ENCODE measurements at places on chromosomes 5 and 9.

DNA sequence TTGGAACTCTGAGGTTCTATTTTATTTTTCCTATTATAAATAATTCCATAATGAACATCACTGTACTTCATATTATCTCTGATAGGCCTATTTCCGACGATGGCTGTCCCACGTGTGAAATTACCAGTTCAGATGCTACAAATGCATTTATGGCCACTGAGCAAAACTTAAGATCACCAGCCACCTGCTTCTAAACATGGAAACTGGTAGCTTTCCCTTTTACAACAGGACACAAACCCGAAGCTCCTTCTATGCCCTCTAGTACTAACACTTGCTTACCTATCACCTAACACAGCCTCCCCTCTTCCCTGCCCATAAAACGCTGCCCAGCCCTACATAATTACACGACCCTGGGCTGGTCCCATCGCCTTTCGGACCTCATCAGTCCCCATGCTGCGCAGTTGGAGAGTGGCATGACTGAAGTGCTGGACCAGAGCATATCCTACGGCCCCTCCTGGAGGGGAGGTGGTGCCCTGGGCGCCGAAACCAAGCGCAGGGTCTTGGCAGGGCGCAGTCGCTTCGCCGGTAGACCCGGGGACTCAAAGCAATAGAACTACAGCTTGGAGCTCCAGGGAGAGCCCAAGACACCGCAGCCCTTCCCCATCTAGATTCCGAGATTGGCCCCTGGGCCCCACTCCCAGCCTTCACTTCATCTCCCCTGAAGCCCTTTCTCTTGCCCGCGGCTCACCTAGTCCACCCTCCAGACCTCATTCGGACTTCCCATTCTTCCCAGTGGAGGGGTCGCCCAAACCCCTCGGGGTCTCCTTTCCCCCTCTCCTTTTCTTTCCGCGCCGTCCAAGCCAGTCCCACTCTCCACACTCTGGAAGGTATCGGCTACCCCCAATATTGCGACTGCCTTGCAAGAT is 1.0 kb upstream of the SAP30L start:
- DNase-seq = peak; percentile 9

DNA sequence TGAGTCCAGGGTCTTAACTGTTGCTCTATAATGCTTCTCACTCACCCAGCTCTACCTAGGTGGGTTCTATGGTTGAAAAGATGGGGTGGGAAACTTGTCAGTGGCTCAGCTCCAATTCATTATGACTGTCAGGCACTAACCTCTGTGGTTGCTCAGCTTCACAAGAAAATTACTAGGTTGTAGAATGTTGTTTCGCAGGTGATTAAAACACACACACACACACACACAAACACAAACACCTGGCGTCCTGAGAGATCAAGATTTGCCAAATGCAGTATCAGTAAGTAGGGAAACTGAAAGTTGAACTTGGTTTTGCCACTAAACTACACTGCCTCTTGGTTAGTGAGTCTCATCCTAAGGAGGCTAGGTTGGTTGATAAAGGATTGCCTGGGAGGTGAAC is 2.8 kb downstream of the MCCC2 start:
- DNase-seq = no peak

DNA sequence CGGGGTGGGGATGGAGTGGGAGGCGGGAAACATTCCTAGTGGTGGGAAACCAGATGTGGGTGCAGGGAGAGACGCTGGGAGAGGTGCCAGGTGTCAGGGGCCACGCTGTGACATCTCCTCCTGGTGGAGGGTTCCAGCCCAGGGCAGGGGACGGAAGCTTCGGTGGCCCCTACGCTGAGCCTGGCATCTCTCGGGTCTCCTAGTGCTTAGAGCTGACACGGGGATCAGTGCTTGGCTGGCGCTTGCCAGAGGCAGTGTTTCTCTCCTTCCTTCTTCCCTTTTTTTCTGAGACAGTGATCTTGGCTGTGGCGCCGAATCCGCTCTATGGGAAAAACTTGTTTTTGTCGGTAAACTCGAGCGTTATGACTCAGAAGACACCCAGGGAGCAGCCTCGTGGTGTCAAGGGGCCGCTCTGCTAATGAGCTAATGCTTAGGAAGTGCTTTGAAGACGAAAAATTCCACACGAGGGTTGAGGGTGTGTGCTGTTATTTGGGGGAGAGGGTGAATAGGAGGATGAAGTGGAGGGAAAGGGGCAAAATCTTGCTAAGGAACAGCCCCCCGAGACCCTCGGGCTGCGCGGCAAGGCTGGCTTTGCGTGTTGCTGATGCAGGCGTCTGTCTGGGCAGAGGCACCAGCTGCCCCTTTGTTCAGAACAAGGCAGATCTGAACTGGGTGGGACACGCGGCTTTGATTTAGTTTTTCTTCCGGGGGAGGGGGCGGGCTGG is 20.4 kb upstream of the IER5L start:
- no peak for DNase-seq

DNA sequence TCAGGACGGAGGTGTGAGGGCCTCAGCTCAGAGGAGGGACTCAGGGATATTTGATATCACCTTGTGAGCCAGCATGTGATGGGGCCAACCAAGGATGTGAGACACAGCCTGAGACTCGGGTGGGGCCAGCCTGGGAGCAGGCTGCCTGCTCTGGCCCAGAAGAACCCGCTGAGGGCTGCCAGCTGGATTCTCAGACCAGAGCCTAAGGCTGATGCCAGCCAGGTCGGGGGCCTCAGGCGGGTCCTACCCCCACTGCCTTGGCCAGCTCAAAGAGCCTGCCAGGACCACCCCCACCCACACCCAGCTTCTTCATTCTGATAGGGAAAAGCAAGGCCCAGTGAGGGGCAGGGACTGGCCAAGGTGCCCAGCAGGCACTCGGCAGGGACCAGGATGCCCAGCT is 20.3 kb upstream of the DUSP1 start:
- DNase-seq = no peak

DNA sequence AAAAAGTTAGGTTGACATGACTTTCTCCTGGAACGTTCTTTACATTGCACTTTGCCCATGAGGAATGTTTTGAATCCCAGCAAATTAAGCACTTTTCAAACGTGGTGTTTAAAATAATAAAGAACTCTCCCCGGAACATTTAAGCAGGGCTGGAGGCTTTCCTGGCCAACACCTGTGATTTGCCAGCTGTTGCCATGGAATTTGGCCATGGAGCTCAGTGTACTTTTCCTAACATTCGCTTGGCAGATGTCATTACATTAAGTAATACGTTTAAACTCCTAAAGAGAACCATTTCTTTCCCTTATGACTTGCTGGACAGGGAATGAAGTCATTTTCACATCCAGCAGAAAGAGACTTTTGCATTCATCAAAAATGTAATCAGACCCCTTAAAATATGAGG is 146.1 kb downstream of the GAS1 start:
- DNase-seq = no peak

DNA sequence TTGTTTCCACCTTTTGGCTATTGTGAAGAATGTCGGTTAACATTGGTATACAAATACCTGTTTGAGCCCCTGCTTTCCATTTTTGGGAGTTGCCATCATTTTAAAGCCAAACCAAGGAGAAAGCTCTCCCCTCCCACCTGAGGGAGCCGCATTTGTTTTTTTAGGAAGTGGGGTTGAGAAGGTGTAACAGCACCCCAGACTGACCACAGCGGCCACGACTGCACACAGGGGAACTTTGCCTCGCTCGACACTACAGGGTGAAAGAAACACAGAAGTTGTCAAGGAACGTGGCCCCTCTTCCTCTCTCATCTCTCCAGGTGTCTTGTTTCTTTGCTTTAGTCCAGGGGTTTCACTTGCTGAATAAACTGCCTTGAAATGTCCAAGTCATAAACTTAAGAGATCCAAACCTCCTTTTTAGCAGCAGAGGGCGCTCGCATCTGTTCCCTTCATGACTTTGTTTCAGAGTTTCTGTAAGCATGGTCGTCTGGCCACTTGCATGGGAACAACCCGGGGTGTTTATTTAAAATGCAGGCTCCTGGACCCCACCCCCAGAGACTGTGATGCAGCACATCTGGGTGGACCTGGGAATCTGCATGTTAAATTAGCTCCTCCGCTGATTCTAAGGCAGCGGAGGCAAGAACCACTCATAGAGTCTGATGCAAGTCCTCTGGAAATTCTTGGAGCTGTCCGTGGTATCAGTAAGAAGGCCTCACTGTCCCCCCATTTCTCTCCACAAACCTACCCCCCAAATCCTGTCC is 2.1 kb upstream of the TTLL11 start:
- peak; percentile 38 for DNase-seq

- no peak for DNase-seq
Observed at GRCh38 chr9:26033336-26033735, 355.1 kb upstream of the TUSC1 start.

GRCh38 chr5:5078009-5078897 is 61.9 kb upstream of the ADAMTS16 start:
- DNase-seq = no peak

- DNase-seq = no peak
Observed at GRCh38 chr5:157511651-157512644, 51.9 kb downstream of the NIPAL4 start.

DNA sequence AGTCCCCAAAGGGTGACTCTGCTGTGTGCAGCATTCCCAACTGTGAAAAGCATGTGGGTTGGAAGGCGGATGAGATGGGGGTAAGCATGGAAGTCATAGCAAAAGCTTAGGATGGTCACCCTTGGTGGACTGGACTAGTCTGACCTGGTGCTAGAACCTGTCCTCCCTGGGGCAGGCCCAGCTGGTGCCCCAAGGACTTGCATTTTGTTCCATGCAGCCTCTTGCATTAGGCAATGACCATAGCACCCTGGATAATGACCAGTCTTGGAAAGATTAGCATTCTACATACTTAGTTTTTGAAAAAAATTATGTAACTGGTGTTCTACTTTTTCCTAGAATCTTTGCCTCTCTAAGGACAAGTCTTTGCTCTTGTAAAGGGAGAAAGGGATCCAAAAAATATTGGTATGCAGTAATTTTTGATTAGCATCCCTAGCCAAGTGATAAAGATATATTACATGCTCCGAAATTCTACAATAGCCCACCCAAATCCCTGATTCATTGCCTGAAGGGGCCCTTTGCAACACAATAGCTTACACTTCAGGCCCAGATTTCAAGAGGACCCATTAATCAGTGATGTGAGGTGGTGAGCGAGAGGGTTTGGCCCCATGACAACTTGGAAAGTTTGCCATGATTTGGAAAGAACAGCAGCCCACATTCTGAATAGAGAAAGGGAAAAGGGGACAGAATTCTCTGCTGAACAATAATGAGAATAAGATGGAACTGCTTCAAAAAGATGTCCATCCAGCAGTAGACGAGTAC is 93.3 kb upstream of the CD180 start:
- no peak for DNase-seq

DNA sequence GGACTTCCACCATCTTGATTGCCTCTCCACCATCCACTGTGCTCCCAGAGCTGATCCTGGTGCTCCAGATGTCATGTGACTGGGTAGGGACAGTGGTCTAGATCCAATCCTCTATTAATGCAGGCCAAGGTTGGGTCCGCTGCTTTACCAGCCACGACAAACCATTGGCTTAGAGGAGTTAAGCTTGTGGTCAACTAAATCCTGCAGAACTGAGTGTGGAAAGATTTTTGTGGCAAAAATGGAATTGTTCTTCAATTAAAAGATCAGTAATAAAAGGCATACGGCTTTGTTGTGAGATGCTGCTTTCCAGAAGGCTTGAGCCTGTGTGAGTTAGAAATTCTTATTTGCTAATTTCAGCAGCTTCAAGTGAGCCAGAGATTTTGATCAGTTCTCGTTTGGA is 30.7 kb downstream of the SLC1A3 start:
- DNase-seq = no peak

DNA sequence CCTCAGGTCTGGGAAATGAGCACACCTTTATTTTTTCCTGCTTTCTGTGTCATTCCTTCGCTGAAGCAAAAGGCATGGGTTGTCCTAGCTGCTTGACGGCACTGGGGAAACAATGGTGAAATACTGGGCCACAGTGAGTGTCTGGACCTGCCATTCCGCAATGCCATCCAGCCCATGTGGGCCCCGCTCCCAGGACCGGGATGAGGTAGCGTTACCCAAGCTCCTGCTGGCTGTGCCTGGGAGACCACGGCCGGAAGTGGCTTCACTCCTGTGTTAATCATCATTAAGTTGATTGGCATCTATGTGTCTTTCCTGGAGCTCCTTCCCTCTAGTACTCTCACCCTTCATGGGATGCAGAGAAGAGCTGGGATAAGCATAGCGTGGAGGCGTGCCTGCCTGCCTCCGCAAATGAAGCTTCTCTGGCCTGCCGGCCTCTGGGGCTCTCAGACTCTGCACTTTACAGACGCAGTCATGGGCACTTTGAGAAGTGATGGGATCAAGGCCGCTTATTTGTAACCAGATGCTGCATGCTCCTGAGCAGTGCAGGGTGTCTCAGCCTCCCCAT is 16.5 kb upstream of the SMIM32 start:
- no peak for DNase-seq

GRCh38 chr9:126722922-126723806 is 81.7 kb upstream of the ZBTB43 start:
- peak; percentile 78 for DNase-seq

DNA sequence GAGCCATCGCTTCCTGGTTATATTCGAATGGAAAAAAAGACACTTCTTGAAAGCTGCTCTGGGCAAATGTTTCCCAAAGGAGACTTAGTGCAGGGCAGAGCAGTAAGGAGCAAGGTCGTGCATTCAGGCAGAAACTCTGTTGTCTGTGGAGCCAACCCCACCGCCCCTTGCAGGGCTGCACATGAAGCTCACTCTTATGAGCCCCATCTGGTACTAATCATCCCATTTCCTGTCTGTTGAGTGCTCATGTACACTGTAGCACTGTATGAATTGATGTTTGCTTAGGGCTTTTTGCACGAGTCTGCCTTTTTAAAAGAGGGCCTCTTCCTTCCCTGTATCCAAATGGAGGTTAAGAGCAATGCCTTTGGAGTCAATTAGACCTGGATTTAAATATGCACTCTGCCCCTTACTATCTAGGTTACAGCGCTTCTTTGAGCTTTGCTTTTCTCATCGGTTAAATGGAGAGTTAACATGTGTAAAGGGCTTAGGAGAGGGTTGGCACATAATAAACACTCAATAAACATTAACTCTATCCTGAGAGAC is 25.4 kb downstream of the HMHB1 start:
- DNase-seq = no peak

GRCh38 chr9:135448663-135449100 is 30.9 kb upstream of the PPP1R26 start:
- DNase-seq = no peak

GRCh38 chr5:144125163-144125726 is 45.2 kb downstream of the YIPF5 start:
- no peak for DNase-seq

GRCh38 chr9:79572608-79573411 is 1.0 kb downstream of the TLE4 start:
- peak; percentile 75 for DNase-seq

DNA sequence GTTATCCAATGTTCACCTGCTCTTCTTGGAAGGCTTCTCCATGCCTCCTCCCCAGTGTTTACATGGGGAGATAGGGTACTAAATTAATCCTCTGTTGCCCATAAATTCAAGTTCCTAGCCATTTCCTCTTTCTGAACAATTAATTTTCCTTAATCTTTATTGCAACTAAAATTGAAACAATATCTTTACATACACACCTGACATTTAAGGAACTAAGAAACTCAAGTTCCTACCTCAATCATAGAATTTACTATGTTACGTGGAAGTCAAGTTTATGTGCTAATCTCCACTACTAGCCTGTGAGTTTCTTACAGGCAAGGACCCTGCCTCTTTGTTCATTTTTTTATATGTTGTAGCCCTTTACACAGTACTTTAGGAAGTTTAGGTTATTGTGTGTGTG is 10.1 kb upstream of the ADRB2 start:
- DNase-seq = no peak
